ENCODE measurements at places on chromosomes 7 and 10.

DNA sequence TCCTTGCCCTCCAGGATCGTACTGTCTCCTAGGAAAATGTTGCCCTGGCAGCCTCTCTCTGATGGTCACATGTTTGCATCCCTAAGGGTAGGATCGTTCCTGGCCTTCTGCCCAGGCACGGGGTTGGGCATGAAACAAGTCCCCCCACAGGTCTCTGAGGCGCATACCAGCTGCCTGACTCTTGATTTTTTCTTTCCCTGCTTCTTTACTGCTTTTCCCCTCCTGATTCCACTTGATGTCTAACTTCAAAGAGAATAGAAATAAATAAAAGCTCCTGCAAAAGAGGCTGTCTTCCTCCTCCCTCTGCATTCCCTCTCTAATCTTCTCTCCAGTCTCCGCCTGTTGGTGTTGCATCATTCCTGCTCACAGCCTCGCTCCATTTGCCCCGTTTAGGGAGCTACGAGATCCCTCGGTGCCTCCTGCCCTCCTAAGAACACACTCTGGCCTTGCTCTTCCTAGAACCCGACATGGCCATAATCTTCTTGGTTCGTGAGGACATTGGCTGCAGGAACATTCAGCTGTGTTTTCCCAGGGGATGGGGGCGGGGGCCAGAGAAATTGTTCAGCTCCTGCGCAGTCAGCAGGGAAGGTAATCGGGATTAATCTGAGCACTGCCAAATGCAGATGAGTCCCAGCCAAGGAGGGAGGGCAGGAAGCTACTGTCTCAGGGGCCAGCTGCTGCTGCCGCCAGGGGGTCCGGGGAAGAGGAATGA is 26.0 kb downstream of the LEP start:
- no peak for DNase-seq

DNA sequence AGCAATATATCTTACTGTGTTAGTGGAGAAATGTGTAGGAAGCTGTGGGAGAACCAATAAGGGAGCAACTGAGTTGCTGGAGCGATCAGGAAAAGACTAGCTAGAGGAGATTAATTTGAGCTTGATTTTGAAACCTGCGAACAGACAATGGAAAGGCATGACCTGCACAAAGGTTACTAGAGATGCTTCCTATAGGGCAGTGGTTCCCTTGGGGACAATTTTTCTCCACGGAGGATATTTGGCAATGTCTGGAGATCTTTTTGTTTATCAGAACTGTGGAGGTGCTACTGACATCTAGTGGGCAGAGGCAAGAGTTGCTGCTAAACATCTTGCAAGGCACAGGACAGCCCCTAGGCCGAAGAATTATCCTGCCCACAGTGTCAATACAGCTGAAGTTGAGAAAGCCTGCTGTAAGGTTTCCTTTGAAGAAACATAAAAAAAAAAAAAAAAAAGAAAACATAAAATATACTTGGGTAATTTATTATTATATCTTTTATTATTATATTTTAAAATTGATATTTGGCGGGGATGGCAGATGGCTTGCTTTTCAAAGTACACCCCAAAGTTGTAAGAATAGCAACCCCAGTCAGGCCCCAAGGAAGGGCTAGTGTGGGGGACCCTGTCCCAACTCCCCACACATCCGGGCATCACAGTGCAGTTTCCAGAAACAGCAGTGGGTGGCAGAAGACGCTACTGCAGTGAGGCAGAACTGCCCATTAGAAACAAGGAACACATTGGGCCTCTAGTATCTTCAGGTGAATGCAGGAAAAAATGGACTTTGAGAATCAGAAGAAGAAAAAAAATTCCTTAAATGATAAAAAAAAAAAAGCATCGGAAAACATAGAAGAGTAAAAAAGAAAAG is 481.6 kb downstream of the SH2D4B start:
- no peak for DNase-seq

GRCh38 chr10:56537984-56538383 is 176.9 kb upstream of the ZWINT start:
- no peak for DNase-seq

DNA sequence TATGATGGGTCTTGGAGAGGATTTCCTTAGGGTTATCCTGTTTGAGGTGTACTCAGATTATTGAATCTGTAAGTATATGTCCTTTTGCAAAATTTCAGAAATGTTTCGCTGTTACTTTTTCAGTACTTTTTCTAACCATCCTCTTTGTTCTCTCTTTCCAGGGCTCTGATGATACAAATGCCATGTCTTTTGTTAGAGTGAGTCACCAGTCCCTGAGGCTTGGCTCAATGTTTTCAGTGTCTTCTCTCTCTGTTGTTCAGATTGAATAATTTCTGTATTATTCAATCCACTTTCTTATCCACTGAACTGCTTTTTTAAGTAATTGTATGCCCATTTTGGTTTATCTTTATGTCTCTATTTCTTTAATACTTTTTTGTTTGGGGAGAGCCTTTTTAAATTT is 449.4 kb downstream of the TNS3 start:
- DNase-seq: no peak

GRCh38 chr10:31751051-31751737 is 177.4 kb downstream of the ARHGAP12 start:
- DNase-seq: no peak

DNA sequence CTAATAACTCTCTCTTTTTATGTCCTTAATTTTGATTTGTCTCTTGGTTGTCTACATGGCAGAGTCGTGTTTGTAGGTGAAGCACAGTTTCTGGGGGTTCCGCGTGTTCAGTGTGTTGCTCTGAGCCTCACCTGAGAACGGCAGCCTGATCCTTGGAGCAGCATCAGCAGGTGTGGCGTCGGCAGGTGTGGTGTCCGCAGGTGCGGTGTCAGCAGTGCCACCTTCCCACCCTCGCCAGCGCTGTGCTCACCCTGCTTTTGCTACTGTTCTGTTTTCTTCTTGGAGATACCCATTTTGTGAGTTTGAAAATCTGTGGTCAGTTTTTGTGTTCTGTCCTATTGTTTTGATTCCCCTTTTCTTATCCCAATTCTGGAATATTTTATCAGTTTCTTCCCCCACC is 406.6 kb downstream of the GLRX3 start:
- no peak for DNase-seq

DNA sequence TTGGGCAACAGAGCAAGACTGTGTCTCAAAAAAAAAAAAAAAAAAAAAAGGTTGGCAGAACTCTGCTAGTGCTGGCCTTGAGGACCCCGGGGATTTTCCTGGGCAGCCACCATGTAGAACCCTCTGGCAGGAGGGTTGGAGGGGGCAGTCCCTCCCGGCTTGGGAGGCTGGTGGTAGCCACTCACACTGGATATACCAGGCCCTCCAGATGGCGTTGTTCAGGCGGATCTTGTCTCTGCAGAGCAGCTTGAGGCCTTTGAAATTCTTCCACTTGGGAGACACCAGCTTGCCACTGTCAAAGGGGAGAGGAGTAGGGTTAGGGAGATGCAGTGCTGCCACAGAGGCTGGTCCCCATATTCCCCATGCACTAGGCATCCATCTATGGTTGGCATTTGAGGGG is 8.4 kb downstream of the MLXIPL start:
- no peak for DNase-seq

- no peak for DNase-seq
These were observed 211.3 kb downstream of the BICC1 start for GRCh38 chr10:58723966-58724365.
